ENCODE measurements at places on chromosomes 7 and 10. TPM values are rescaled to one million over a fixed set of nuclear protein-coding genes. Genes with fewer than 3 reads are reported as not detected.

ANKRD7 gene
- polyA plus RNA-seq: 0.15 TPM

MPLKIP gene
- 34.7 TPM for polyA plus RNA-seq

DNA sequence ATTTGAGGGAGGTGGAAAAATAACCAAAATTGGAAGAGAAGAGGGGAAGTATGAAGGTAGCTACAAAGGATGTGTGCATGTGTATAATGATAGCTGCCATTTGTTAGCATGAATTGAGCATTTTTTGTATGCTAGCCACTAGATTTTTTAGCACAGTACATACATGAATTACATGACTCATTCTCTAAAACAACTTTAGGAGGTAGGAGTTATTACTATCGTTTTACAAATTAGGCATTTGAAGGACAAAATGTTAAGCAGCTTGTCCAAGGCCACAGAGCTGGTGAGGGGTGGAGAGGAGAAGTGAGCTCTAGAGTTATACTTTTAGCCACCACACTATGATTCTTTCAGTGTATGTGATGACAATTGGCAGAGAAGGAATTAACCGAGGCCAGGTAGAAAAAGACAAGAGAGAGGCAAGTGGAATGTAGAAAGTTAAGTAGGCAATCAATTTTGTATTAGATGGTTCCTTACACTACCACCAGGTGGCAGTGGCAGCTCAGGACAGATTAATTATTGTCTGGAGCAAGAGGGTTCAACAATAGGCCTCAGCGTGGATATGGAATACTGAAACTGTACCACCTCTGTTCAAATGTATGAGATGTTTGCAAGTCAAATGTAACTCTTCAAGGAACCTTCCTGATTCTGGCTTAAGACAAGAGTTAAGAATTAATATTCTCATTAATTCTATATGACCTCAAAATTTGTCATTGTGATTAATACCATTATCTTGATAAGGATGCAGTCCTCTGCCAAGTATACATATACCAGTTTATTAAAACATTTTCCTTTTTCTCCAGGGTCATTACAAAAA, 128.0 kb downstream of the MBL2 start:
- no peak for DNase-seq

LOXL4 gene
- polyA plus RNA-seq: 3.0 TPM

DNA sequence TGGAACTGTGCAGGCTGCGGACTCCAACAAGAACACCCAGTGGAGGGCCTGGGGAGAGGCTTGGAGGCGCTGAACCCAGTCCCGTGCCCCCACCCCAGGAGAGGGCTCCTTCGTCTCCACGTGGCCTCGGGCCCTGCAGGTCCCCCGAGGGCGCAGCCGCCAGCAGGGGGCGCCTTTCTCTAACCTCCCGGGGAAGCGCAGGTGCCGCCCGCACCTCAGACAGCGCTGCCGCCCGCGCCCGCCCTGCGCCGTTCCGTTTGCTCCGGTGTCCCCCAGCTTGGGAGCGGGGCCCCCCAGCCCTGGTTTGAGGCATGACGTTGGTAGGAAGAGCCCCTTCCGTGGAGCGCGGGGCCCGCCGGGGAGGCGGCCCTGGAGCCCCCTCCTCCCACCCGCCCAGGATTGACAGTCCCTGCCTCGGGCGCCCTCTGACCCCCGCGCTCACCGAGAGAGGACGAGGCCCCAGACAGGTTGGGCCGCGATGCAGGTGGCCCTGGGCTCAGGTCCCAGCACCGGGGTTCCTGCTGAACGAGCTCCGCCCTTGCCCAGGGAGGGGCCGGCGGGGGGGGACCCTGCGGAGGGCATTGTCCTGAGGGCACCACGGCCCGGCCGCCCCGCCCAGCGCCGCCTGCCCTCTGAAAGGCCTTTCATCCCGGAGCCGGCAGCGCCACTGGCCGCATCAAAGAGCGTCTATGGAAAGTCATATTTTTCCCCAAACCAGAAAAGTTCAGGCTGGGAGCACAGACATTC, 42.8 kb downstream of the FOXL3 start:
- DNase-seq: peak; percentile 82

DNA sequence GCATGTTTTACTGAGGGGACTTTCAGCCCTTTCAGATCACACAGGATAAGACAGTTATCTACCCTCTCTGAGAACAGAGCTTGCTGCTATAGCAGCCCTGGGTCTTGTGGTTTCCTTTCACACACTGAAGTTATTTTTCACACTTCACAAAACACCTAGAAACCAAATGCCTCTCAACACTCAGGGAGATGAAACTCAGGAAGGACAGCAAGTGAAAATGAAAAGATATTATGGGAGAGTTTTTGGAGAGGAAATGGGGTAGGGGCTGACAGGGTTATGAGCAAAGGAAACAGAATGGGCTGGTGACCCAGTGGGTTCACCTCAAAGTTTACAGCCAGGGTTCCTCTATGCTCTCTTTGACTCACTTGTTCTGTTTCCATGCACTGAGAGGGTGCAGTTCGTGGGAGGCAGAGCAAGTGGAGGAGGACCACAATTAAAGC, 17.0 kb upstream of the GIMAP2 start:
- no peak for DNase-seq

All from psoas muscle (tissue), 8 donors.